ENCODE measurements at places on chromosomes 12 and 14.

GRCh38 chr14:97077253-97077653 is 280.1 kb downstream of the VRK1 start:
- DNase-seq: no peak

DNA sequence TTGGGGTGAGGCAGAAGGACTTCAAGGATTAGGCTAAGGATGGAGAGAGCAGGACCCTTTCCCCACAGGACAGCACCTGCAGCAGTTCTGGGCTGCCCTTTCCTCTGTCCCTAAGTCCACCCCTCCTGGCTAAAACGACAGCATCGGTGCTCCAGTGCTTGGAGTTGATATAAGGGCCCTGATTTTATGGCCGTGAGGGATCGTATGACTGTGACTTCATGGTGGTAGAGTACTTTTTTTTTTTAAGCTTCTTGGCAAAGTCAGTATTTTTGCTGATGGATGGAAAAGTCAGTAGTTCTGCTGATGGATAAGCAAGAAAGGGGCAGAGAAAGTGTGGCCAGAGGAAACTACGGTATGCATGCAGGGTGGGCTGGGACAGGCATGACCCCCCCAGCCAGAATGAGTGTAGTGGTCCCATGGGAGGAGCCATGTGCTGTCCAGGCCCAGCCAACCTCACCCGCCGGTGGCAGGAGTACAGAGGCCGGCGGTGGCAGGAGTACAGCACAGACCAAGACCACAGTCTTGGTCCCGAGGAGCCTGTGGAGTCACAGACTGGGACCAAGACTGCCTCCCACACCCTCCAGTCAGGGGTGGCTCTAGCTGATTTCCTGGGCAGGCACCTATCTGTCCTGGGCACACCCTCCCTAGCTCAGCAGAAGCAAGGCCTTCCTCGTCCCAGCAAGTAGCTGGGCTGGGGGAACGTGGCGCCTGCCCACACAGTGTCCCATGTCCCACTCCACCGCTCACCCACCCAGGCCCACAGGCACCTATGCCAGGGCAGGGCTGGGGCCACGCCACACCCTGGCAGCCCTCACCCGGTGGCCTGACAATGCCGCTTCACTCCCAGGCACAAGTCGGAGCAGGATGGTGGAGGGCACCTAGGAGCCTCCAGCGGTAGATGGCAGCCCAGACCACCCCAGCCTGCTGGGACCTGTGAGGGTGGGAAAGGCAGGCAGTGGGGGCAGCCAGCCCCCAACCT is 46.3 kb downstream of the CCDC88C start:
- no peak for DNase-seq

GRCh38 chr14:34347683-34348082 is 114.4 kb downstream of the SPTSSA start:
- DNase-seq: no peak

GRCh38 chr12:67599691-67600090 is 48.9 kb upstream of the DYRK2 start:
- no peak for DNase-seq

- peak; percentile 55 for DNase-seq
These were observed 16.1 kb upstream of the IFNG start for GRCh38 chr12:68175557-68176061.

Data from activated CD4-positive, alpha-beta T cell treated with anti-CD3 and anti-CD28 coated beads for 4 hours (primary cell).